ENCODE measurements at places on chromosomes 13 and 19.
A peak's percentile ranks its signal among the peaks of the same experiment; 100 is the strongest.

DNA sequence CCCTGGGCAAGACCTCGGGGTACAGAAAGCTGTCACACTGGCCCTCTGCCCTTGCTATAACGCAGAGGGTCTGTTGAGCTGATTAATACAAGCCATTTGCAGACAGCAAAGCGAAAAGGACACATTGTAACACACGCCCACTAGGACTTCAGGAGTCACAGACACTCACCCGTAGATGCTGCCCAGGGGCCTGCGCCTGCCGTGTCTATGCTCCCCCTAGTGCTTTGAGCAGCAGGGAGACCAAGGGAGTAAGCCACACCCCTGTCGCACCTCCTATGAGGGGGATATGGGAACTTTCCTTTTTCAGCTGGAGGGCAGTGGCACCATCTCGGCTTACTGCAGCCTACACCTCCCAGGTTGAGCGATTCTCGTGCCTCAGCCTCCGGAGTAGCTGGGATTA is 1930.2 kb downstream of the OLFM4 start:
- no peak for DNase-seq

DNA sequence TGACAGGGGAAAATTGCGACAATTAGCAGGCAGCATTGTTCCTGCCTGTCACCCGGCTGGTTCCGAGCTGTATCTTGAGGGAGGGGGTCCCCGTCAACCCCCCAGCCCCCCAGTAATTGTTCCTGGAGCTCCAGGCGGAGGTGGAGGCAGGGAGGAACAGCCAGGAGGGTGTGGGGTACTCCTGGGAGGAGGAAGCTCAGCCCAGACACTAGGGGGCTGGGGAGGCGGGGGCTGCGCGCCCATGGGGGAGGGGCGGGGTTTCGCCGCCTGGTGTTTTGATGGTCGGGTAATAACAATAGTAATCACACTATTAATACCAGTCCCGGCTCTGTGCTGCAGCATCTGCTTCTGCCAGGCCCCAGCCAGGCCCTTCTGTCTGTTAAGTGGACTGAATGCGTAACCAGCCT is 8.6 kb downstream of the NPAS1 start:
- no peak for DNase-seq

GRCh38 chr19:56543776-56544175 is 5.0 kb downstream of the ZFP28 start:
- DNase-seq, result no peak

DNA sequence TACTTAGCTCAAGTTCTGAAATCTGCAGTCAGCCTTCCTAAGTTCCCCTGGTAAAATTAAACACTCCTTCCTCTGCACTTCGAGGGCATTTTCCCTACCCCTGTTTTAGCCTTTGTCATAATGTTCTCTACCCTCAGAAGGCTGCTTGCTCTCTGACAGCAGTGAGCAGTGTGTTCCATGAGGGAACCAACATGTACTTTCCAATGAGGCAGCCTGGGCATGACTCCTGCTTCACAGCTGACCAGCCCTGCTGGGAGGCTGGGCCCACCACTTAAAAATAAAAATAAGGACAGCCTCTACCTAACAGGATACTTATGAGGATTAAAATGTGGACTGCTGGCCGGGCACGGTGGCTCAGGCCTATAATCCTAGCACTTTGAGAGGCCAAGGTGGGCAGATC is 26.4 kb downstream of the RUBCNL start:
- DNase-seq, result no peak

DNA sequence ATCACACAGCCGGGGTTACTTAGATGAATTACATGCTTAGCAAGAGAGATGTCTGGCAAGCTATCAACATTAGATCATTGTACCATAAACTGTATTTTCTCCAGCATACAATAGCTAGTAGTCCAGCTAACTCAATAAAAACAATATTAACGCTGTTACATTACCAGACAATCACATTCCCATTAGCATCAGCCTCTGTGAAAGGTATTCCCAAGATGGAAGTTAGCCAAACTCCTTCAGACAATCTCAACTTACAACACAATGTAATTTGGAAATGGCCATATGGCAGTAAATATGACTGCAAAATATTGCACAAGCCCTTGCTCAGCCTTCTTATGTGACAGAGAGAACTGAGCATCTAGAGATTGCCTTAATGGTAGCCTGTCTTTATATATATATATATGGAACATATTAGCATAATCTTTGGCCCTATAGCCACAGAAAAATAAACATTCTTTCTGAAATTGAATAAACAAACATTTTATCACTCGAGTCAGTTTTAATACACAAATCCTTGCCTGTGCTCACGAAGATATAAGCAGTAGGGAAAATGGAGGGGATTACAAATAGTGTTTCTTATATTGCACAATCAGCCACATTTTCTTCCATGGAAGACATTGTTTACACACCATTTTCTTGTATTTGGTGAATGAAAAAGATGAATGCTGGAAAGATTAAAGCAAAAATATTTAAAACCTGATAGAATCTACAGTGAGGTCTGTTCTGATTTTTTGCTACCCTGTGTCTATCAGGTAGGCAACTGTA is 1060.5 kb downstream of the DIAPH3 start:
- DNase-seq, result no peak

DNA sequence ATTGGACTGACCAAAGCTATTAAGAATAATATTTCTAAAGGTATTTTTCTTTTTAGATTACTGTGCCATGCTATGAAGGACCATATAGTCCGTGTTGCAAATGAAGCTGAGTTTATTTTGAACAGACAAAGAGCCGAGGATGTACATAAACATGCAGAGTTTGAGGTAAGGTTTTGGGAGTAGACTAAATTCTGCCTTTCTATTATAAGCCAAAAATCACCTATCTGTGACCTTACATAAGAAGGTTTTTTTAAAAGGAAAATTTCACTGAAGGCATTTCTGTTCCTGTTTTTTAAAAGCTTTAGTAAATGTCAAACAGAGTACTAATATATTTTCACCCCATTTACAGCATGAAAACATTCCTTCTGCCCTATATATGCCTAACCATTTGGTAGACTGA is 127.4 kb downstream of the MAB21L1 start:
- DNase-seq, result no peak

GRCh38 chr13:37640499-37640898 is 41.9 kb upstream of the POSTN start:
- DNase-seq, result peak; percentile 2

DNA sequence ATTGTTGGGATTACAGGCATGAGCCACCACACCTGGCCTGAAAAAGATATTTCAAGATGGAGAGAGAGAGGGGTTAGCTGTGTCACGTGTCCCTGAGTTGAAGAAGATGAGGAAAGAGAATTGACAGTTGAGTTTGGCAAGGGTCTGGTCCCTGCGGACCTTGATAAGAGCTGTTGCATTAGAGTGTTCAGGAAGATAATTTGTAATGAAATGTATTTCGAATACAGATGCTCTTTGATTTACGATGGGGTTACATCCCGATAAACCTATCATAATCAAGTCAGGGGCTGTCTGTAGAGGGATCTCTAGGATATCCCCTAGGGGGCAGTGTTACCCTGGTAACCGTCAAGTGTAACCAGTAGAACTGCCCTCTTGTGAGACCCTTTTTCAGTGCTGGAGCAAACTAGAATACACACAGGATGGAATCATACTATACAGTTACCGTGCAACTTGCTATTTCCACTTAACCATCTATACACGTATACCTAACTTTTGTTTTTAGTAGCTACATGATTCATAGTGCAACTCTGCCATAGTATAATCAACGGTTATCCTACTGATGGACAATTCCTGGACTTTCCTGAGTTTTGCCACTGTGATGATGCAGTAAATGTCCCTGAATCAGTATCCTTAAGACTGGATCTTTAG is 1.5 kb upstream of the ELOF1 start:
- peak; percentile 51 for DNase-seq

DNA sequence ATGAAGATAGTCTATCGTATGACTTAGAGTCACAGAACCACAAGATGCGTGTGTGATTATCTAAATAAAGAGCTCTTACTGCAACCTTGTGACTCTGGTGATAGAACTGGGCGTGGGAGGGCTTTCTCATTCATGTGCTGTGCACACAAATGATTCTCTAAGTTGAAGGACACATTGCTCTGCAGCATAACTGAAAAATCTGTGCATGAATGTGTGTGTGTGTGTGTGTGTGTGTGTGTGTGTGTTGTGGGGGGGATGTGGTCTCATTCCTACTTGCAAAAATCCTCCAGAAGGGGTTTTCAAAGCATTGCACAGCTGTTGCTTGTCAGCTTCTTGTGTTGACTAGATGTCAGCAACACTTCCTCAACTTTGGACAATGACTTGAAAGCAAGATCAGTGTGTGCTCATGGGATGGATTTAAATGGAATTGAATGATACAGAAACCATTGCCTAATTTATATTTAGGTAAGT is 22.4 kb downstream of the LRCH1 start:
- no peak for DNase-seq

- DNase-seq, result no peak
Observed at GRCh38 chr13:25457566-25457965, 85.8 kb downstream of the ATP8A2 start.

GRCh38 chr19:49201042-49201441 is 43.5 kb downstream of the TRPM4 start:
- no peak for DNase-seq

DNA sequence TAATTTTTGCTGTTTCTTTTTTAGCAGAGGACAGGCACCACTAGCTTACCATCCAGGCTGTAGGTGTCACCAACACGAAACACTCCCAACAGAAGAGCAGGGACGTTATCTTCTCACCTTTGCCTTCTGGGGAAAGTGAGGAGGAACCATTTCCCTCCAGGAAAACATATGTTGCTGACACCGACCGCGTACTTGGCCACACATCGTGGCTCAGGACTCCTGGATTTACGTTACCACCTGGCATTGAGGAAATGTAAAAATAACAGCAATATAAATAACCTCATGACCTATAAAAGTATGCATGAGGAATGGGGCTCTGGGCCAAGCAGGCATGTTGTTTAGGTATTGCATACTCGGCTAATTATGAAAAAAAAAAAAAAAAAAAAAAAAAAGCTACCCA is 525.1 kb downstream of the MYO16 start:
- no peak for DNase-seq

GRCh38 chr13:43348397-43348796 is 325.0 kb downstream of the DNAJC15 start:
- DNase-seq, result peak; percentile 15

DNA sequence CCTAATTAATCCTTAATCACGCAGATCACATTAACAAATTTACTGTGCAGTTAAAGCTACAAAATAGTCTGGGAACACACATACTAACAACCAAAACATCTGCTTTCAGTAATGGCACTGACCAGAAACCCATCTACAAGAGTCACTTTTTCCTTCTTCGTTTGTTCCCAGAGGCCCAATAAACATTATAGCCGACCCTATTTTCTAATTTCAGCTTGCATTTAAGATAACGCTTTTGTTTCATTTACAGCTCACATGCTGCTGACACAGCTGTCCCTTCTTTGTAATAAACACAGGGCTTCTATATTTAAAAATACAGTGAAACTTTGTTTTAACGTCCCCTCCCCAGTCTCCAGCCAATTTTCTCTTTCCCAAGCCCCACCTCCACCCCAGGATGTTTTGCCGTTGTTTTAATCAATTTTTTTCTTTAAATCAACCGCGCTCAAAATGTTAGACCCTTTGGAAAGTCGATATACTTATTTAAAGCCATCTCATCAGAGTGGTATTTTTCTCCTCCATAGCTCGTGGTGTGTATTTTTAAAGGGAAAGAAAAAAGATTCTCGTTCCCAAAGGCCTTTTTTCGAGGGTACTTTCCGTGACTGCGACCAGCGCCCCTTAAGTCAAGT is 1.7 kb upstream of the WBP4 start:
- DNase-seq, result no peak

GRCh38 chr13:30810801-30811200 is 75.5 kb downstream of the ALOX5AP start:
- DNase-seq, result no peak

DNA sequence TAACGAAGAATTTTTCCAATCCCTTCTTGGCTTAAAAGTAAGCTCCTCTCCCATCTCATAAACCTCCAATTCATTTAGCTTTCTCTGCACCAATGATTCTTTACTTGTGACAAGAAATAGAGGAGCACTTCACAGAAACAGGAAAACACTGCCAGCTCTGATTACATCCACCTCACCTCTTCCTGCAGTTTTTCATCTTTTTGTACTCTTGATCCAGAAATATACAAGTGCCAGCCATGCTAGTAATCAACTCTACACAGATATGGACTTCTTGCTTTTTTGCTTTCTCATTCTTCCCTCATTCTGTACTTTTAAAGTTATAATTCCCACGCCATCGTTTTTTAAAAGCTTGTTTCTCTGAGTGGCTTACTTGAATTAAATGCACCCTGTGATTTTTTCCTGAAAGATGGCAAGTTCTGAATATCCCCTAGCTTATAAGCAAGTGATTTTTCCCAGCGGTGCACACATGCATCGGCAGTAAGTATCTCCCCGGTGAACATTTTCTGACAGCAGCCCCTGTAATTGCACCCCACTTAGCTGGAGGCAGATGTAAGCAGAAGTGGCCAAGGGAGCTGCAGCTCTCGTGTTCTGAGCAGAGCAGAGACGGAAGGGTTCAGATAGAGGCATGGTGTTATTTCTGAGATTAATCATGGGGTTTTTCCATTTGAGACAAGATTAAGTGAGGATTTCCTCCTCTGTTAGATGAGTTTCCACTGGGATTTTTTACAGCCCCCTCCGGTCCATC is 340.7 kb downstream of the SLC7A1 start:
- DNase-seq, result no peak

- no peak for DNase-seq
Observed at GRCh38 chr13:41713405-41713804, 247.5 kb downstream of the VWA8 start.

DNA sequence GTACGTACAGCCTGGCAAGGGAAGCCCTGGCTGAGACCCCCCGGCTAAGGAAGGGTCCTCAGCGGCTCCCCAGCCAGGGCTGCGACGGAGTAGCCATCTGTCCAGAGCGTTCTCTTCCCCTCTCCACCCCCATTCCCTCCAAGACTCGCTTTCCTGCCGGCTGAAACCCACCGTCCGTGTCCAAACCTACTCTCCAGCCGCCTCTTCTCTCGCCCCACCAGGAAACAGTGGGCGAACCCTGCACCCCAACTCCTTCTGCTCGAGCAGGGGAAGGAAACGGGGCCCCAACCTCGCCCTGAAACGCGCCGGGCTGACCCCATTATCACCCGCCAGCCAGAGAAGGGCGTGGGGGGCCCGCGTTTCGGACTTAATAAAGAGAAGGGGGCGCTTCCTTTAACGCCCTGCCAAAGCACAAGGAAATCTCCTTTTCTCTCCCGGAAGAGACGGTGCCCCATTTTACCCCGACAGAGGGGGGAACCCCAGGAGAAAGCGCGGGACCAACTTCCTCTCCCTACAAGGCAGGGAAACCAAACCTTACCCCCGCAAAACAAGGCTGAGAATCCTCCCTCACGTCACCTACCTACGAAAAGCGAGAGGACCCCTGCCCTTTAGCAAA is 2.5 kb downstream of the ZC3H4 start:
- no peak for DNase-seq

GRCh38 chr13:43783820-43784219 is 3.0 kb downstream of the ENOX1 start:
- no peak for DNase-seq

- DNase-seq, result no peak
Observed at GRCh38 chr13:30418075-30418716, 4.1 kb upstream of the UBE2L5 start.

DNA sequence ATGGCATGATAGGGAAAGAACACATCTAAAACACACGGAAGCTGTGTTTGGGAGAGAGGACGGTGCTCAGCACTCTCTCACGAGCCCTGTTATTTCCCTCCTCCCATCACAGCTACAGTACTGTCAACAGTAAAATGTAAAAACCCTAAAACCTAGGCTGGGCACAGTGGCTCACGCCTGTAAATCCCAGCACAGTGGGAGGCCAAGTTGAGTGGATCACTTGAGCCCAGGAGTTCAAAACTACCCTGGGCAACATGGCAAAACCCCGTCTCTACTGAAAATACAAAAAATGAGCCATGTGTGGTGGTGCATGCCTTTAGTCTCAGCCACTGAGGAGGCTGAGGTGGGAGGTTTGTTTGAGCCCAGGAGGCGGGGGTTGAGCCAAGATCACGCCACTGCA is 54.8 kb downstream of the FOXO1 start:
- no peak for DNase-seq

Data from Panc1 (cell line).